ENCODE measurements at places on chromosomes 3 and 15. TPM values are rescaled to one million over a fixed set of nuclear protein-coding genes. Genes with fewer than 3 reads are reported as not detected.

GRCh38 chr3:25476639-25477038, 48.6 kb downstream of the RARB start:
- no peak for DNase-seq
- no peaks in the 10 kb centered on the region for H3K36me3 ChIP-seq
- no peak overlapping the region for H3K4me3 ChIP-seq
- no peaks in the 10 kb centered on the region for H3K27me3 ChIP-seq
- H3K27ac ChIP-seq = no peak overlapping the region

- H3K36me3 ChIP-seq = no peaks in the 10 kb centered on the region
- no peak overlapping the region for H3K27ac ChIP-seq
- no peak for DNase-seq
- no peaks in the 10 kb centered on the region for H3K27me3 ChIP-seq
Measured at GRCh38 chr3:166114448-166114847, 277.2 kb upstream of the BCHE start.

DNA sequence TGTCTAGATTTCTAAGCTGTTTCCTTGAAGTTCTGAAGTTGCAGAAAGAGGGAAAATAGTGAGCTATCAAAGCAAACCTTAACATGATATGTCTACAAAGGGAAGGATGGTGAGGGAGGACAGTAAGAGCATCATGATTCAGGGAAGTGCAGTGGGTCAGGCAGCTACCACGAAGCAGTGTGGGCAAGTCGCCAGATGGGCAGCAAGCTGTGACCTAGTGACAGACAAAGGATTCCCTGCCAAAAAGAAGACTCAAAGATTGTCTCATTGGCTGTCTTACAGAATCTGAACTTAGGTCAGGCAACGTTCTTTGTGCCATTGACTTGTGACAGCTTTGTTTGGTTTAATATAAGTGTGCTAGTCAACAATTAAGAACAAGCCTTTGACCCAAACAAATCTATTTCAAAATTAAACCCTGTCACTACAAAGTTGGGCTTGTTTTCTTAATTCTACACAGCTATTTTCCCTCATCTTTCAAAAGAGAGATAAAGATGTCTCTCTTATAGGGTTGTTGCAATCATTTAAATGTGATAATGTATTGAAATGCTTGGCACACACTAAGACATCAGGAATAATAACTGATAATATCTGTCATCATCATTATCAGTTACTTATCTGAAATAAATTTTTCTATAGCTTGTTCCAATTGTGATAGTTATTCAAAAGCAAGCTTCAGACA, 153.3 kb downstream of the ECT2 start:
- H3K4me3 ChIP-seq = no peak overlapping the region
- no peak overlapping the region for H3K27ac ChIP-seq
- H3K36me3 ChIP-seq = no peaks in the 10 kb centered on the region
- DNase-seq = no peak
- H3K4me1 ChIP-seq = no peaks in the 10 kb centered on the region
- no peaks in the 10 kb centered on the region for H3K27me3 ChIP-seq

- no peaks in the 10 kb centered on the region for H3K4me1 ChIP-seq
- H3K4me3 ChIP-seq = no peak overlapping the region
Measured at GRCh38 chr3:49998326-49998725, 58.4 kb downstream of the RBM6 start.

DNA sequence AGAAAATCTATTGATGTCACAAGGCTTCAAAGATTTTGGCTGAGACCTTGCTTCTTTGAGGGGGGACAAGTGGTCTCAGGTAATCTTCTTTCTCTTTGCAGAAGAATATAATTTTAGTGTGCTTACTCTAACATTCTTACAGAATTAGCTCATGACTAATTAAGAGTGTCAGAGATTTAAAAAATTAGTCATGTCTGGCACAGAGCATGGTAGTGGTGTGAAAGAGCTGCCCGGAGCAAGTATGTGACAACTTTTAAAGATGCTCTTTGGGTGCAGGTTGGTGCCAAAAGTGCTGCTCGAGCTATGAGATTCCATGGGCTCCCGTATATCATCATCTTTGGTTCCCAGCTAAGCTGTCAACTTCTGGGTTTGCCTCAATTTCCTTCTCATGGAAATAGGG, 31.1 kb downstream of the CYP19A1 start:
- DNase-seq = no peak
- H3K4me1 ChIP-seq = no peaks in the 10 kb centered on the region
- no peak overlapping the region for H3K4me3 ChIP-seq
- H3K27me3 ChIP-seq = no peaks in the 10 kb centered on the region

DNA sequence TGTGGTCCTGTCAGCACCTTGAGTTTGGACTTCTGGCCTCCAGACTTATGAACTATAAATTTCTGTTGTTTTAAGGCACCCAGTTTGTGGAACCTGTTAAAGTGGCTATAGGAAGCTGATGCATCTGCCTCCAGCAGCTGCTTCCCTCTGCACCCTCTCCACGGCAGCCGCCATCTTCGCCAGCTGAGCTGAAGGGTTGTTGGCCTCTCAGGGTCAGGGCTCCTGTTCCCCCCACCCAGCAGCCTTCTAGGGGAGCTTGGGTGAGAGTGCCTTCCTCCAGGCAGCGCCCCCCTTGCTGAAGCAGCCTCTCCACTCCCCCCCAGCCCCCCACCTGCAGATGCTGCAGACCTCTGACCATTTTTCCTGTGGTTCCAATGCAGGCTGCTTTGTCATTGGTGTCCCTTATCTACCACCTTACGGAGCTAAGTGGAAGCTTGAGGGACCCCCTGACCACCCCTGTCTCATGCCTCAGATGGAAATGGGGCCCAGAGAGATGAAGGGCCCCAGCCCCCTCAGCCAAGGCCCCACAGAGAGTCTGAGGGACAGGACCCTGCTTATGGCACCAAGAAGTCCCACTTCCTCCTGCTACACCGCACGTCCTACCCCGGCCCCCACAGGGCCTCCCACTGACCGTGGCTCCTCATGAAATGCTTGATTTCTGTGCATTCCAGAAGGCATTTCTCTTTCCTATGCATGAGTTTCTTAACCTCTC, 61.4 kb upstream of the TLE3 start:
- H3K36me3 ChIP-seq = no peaks in the 10 kb centered on the region
- no peaks in the 10 kb centered on the region for H3K27me3 ChIP-seq
- no peak overlapping the region for H3K27ac ChIP-seq

DNA sequence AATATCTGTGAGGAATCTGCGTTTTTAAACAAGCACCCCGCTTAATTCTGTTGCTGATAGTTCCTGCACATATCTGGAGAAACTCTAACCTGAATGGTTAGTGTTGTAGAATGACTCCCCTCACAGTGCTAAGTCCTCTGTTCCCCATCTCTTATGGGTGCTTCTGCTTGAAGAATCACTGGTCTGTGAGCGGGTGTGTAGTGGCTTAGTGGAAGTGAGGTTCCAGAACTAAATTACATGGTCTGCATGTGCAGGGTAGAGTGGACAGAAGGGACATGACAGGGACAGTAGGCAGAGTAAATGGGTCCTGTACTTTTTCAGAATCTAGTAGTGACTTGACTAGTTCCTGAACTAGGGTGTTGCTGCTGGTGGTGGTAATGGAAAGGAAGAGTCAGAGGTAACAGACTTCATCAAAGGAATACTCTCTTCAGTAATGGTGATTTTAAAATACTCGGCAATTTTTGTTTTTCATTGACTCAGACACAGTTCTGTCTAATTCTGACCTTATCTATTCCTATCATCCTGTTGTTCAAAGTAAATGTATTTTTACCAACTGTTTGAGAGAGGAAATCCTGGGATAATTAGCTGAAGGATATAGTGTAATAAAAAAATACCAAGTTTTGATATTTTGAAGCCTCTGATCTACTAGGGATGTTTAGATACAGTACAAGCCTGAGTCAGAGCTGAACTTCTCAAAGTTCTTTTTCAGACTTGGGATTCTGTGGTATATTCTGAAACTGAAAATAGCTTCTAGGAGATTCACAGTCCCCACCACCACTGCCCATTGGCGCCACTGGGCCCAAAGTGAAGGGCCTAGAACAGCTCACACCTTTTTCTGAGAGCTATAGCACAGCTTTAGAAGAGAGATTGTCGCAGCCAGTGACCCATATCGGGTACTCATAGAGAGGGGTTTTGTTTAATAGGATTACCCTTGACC, 55.5 kb downstream of the FNDC3B start:
- no peaks in the 10 kb centered on the region for H3K27me3 ChIP-seq
- no peak overlapping the region for H3K4me3 ChIP-seq
- DNase-seq = no peak
- H3K36me3 ChIP-seq = no peaks in the 10 kb centered on the region
- no peaks in the 10 kb centered on the region for H3K4me1 ChIP-seq
- H3K27ac ChIP-seq = no peak overlapping the region

- no peak for DNase-seq
- H3K4me3 ChIP-seq = no peak overlapping the region
- no peaks in the 10 kb centered on the region for H3K27me3 ChIP-seq
- H3K36me3 ChIP-seq = no peaks in the 10 kb centered on the region
- no peaks in the 10 kb centered on the region for H3K4me1 ChIP-seq
- no peak overlapping the region for H3K27ac ChIP-seq
Measured at GRCh38 chr3:143832433-143832832, 15.8 kb downstream of the SLC9A9 start.

DNA sequence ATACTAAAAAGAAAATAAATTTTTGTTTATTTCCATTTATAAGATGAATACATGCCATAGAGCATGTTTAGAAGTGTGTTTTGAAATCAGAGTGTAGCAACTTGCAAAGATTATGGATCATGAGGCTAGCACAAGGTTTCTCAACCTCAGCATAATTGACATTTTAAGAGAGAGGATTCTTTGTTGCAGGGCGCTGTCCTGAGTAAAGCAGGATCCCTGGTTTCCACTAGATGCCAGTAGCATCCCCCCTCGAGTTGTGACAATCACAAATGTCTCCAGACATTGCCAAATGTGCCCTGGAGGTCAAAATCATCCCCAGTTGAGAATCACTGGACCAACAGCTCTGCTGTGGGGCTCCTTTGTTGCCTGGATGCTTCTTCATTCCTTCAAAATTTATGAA, 128.5 kb upstream of the RBMS3 start:
- H3K36me3 ChIP-seq = no peaks in the 10 kb centered on the region
- H3K27me3 ChIP-seq = no peaks in the 10 kb centered on the region
- no peak for DNase-seq

DNA sequence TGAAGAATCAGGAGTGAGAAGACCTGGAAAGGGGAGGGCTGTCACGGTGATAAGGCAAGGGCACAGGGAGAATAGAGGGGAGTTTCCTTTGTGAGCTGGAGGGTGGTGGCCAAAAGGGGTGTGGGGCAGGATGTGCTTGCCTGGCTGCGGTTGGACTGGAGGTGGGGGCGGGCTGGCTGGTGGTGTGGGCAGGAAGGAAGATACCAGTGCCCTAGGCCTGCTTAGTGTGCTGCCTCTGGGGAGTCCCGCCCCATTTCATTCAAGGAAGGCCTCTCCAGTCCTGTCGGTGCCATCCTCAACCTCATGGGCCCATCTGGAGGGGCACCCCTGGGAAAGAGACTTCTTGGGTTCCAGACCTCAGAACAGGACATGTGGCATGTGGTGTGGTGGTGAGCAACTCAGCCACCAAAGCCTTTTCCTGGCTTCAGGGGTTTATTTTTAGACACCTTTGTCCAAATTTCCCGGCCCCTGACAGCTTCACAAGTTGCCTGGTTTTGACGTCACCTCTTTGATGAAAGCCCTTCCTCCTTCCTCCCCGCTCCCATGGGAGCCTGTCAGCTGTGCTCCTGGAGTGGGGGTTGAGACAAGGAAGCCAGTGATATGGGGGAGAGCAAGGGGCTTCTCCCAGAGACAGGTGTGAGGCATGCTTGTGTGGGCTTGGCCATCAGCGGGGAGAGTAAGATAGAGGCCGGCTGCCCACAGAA, 15.6 kb downstream of the TEX264 start:
- peaks cover 74% of the 10 kb centered on the region for H3K36me3 ChIP-seq
- H3K27ac ChIP-seq = peak overlapping the region; percentile 89
- no peaks in the 10 kb centered on the region for H3K27me3 ChIP-seq
- DNase-seq = peak; percentile 91

DNA sequence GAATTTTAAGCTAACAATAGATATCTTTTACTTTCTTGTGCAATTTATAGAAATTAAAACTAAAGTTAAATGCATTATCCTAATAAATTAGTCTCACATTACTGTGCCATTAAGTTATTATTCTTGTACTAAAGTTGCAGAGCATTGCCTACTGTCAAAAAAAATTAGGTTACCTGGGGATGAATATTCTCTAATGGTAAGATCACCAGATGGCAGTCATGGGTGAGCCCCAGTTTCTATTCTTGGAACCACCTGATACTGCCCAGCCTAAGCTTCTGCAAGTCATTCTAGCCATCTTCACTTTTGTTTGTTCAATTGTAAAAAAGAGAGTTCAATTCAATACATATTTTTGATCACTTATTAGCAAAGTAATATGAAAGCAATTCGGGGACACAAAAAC, 213.2 kb downstream of the CADM2 start:
- no peaks in the 10 kb centered on the region for H3K27me3 ChIP-seq
- no peaks in the 10 kb centered on the region for H3K4me1 ChIP-seq
- no peaks in the 10 kb centered on the region for H3K36me3 ChIP-seq
- DNase-seq = no peak
- H3K4me3 ChIP-seq = no peak overlapping the region
- no peak overlapping the region for H3K27ac ChIP-seq

GRCh38 chr3:185313693-185314246, 49.2 kb upstream of the MAP3K13 start:
- no peak for DNase-seq
- H3K4me1 ChIP-seq = no peaks in the 10 kb centered on the region
- no peaks in the 10 kb centered on the region for H3K36me3 ChIP-seq
- no peaks in the 10 kb centered on the region for H3K27me3 ChIP-seq
- H3K4me3 ChIP-seq = no peak overlapping the region

DNA sequence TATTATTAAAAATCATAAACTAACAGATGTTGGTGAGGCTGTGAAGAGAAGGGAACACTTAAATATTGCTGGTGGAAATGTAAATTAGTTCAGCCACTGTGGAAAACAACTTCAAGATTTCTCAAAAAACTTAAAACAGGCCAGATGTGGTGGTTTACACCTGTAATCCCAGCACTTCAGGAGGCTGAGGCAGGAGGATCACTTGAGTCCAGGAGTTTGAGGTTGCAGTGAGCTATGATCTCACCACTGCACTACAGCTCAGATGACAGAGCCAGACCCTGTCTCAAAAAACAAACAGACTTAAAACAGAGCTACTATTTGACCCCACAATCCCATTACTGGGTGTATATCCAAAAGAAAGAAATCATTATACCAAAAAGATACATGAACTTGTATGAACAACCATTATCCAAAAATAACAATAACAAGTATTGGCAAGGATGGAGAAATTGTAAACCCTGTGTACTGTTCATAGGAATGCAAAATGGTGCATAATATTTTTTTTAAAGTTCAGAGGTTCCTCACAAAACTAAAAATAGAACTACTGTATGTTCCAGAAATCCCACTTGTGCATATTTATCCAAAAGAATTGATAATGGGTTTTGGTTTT, 25.5 kb downstream of the ZNF148 start:
- H3K4me1 ChIP-seq = peaks cover 8% of the 10 kb centered on the region
- DNase-seq = no peak
- H3K27ac ChIP-seq = no peak overlapping the region

- H3K4me1 ChIP-seq = no peaks in the 10 kb centered on the region
- no peak for DNase-seq
- H3K27ac ChIP-seq = no peak overlapping the region
- no peaks in the 10 kb centered on the region for H3K36me3 ChIP-seq
- no peak overlapping the region for H3K4me3 ChIP-seq
Measured at GRCh38 chr3:171906951-171907676, 64.0 kb downstream of the TMEM212 start.

- no peak for DNase-seq
- H3K4me1 ChIP-seq = no peaks in the 10 kb centered on the region
- H3K27me3 ChIP-seq = no peaks in the 10 kb centered on the region
- no peak overlapping the region for H3K27ac ChIP-seq
Measured at GRCh38 chr3:14706096-14706495, 31.2 kb downstream of the C3orf20 start.

The MAP1A gene
- total RNA-seq = 1.2 TPM

The U2SURP gene
- total RNA-seq = 164 TPM

The CTXND1 gene
- not detected for total RNA-seq

The LSAMP gene
- not detected for total RNA-seq

The PRKAR2A gene
- total RNA-seq = 47.4 TPM

The FGD5 gene
- not detected for total RNA-seq
